Activated T-helper 17 cell treated with anti-CD3 and anti-CD28 coated beads, Interleukin-2, amount 50 U/mL, for 72 hours (primary cell): ENCODE measurements at places on chromosomes 7 and 10.
A peak's percentile ranks its signal among the peaks of the same experiment; 100 is the strongest.

DNA sequence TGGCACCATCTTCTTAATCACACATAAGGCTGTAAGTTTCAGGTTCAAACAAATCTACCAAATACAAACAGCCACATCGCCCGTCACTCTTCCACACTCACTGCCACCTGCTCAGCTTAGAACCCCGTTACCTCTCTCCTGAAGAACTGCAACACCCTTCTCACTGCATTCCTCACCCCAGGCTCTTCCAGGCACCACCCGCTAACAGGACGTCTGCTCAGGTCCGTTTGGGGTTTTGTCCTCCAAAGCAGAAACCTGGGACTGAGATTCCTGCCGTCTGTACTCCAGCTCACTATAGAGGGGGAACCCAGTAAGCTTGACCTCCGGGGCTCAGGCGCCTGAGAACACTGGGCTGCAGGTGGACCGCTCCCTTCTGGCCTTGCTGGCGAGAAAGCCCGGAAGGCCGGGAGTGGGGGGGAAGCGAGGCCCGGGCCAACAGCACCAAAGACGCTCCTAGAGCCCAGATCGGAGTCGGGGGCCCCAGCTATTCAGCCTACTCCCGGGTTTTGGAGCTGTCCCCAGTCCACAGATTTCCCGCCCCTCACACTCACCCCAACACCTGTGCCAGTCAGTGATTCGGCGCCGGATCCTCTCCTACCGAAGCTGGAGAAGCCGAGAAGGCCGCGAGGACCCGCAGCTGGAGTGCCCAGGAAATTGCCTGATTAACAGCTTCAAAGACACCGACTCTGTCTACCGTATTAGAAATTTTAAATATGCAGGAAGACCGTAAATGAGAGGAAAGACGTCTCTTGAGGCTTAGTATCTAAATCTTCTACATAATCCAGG is at the start of gene AP3M1:
AP3M1 (minus strand) TSS at position 625 of the 786 bp plus-strand sequence. CDS start 12,449 bp downstream, outside the sequence.
- peak; percentile 70 for ATAC-seq
- no peak within 1 kb of the TSS for H3K27ac ChIP-seq
- H3K4me1 ChIP-seq: peaks cover 19% of the 10 kb centered on the region
- peaks cover 27% of the 10 kb centered on the region for H3K36me3 ChIP-seq

DNA sequence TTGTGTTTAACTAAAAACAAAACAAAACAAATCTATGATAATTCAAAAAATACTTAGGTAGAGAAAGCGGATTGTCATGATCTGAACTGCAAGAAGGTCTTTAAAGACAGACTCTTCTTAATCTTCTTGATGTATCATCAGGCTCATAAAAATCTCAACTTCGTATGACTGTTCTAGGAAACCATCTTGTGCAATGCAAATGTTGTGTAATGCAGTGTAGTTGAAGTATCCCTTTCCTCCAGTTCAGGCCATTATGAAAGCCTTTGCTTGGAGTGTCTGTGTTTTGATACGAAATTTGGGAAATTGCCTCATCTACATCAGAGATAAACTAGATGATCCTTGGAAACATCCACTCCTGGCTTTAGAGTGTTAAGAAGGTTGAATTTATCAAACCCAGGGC is 30.9 kb downstream of the CDK1 start:
- H3K36me3 ChIP-seq: no peaks in the 10 kb centered on the region
- no peaks in the 10 kb centered on the region for H3K27me3 ChIP-seq
- ATAC-seq: no peak
- no peak overlapping the region for H3K4me3 ChIP-seq

DNA sequence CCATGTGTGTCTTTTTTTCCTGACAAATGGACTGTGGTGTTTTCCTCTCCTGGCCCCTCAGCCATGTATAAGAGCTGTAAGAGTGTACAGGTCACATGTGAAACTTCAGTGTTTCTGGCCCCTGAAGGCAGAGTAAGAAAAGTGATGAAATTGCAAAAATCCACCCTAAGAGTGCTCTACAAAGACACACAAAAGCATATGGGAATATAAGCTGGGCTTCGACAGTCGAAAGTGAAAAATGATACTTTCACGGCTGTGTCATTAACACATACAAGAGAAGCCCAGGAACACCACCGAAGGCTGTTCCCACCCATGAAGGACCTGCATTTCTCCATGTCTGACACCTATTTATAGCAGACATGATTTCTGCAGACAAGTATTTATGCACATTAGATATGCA is 192.2 kb downstream of the PARD3 start:
- H3K4me3 ChIP-seq: no peak overlapping the region
- H3K36me3 ChIP-seq: no peaks in the 10 kb centered on the region
- no peak for ATAC-seq
- no peaks in the 10 kb centered on the region for H3K4me1 ChIP-seq
- H3K27me3 ChIP-seq: peaks cover 6% of the 10 kb centered on the region

DNA sequence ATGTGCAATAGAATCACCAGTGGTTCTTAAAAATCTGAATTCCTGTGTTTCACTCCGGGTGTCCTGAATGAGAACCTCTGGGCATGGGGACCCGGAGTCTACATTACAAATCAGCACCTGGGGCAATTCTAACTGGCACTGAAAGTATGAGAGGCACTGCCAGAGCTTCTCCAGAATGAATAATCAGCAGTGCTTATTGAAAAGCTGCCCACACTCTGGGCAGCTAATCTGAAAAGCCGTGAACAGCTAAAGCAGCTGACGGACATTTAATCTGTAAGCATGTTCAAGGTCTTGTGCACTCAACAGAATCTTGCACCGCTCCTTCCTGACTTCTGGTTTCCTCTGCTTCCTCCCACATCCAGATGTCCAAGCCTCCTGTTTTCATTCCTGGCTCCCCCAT is 113.3 kb upstream of the KIF5B start:
- H3K36me3 ChIP-seq: no peaks in the 10 kb centered on the region
- H3K27ac ChIP-seq: no peak overlapping the region
- ATAC-seq: no peak

DNA sequence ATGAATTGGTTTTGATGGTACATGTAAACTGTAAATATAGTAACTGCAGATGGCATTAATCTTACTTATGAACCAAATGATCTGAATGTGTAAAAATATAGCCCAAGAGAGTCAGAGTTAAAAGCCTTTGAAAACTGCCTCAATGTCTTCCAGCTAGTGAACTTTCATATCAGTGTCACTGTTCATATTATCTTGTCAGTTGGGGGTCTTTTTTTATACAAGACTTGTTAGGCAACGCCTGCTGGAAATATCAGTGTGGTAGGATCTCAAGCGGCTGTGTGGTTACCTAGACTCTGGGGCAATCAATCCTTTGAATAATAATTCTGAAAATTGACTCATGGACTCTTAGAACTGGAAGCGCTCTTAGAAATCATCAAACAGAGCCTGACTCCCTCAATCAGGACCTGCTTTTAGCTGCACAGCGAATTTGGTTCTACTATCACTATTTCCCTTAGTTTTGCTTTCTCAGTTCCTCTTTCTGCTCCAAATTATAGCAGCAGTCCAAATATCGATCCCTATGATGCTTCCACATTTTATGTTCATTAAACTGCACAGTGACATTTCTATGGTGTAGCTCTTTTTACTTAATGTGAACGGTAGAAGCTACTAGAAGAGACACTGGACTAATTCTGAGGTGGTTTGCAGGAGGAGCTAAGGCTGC is 100.1 kb upstream of the COL1A2 start:
- no peak overlapping the region for H3K27ac ChIP-seq
- no peaks in the 10 kb centered on the region for H3K36me3 ChIP-seq
- peaks cover 18% of the 10 kb centered on the region for H3K27me3 ChIP-seq
- no peak overlapping the region for H3K4me3 ChIP-seq
- H3K4me1 ChIP-seq: no peaks in the 10 kb centered on the region

DNA sequence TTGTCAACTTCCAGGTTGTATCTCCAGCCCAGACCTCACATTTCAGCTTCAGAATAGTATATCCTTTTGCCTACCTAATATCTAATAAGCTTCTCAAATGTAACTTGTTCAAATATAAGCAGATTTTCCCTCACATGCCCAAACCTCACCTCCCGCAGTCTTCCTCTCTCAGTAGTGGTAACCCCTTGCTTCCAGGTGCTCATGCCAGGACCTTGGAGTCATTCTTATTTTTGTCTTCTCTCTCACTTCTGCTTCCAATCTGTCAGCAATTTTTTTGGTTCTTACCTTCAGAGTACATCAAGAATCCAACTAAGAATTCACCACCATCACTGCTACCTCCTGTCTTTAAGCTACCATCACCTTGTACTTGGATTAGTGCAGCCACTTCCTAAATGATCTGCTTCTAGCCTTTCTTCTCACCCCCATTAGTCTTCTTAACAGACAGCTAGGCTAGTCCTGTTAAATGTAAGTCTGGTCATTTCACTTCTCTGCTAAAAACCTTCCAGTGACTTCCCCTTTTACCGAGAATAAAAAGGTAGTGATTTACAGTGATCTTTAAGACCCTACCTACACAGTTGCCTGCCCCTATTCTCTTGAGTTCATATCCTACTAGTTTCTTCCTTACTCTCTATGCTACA is 14.0 kb downstream of the ANKIB1 start:
- H3K4me3 ChIP-seq: no peak overlapping the region
- H3K36me3 ChIP-seq: peaks cover 5% of the 10 kb centered on the region
- no peak for ATAC-seq
- peaks cover 13% of the 10 kb centered on the region for H3K4me1 ChIP-seq
